ENCODE measurements at places on chromosomes 12 and 14.

DNA sequence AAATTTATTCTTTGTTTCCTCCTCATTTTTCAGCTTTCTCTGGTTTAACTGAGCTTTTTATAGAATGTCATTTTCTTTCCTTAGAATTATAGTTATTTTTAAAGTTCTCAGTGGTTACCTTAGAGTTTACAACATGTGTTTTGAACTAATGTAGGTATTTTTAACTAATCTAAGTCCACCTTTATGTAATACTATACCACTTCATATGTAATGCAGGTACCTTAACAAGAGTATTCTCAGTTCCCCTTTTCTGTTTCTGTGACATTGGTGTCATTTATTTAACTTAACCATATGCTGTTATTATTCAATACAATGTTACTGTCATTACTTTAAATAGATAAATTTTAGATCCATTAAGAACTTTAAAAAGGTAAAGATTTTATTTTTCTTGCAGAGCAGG is 30.3 kb upstream of the KCNC2 start:
- no peak for DNase-seq

DNA sequence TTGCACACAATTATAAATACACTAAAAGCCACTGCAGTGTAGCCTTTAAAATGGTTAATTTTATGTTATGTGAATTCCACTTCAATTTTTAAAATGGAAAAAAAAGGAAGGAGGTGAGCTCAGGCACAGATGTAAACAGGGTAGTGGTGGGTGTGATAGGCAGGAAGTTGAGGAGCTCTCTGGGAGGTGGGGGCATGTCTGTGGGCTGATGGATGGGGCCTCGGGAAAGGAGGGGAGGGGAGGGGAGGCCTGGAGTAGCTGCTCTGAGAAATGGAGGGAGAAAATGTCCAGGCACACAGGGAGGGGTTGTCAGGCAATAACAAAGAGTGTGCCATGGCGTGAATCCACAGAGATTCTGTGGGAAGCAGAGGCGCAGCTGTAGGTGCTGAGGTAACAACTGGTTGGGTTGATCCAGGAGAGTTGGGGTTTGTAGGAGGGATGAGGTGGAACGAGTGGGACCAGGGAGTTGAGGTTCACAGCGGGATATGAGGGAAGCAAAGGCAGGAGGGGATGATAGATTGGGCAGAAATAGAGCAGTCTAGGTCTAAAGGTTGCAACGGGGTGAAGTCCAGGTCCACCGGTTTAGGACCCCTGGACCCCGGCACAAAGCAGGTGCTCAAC is 57.2 kb downstream of the LTBP2 start:
- DNase-seq, result no peak

DNA sequence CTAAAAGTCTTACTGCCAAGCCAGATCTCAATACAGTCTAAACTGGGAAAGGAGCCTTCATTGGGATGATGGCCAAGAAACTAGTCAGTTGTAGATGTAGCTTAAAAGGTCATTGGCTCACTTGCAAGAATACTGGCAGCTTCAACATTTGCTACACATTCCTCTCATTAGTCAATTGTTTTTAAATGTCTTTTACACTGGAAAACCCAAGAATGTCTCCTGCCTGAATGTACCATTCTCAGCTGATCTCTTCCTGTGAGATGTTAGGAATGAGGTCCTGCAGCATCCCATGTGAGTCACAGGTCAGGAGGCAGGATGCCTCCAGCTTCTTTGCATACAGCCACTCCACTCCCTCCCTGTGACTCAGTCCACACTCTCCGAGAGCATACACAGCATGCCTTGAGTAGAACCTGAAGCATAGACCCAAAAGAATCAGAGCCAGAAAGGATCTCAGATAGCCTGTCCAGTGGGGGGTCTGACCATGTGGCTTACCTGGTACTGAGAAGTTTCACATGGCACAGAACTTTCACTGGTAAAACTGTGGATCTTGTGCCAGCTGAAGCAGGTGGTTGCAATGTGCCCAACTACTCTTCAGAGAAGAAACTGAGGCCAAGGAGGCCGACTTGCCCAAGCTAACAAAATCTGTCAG is 56.0 kb upstream of the HECTD1 start:
- no peak for DNase-seq

DNA sequence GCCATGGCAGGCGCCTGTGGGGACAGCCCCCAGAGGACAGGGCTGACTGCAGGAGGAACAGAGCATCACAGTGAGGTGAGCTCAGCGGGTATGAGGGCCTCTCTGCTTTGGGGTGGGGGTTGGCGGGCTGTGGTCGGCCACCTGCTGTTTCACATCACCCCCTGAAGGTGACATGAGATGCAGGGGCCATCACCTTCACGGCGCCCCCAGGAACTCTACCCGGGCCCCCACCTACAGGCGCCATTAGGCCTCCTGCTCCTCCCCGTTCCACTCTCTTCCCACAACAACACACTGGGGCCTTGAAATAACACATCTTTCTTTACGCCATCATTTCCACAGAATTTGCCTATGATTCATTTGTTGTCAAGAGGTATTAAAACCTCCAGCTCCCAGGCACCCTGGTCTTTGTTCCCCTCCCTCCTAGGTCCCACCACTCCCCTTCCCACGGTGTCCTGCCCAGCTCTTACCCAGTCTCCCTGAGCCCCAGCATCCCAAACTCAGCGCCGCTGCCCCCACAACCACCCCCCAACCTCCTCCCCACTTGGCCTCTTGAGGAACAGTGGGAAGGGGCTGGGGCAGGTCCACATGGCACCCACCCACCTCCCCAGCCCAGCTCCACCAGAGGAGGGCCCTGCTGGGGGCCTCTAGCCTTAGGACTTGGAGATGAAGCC is 12.7 kb upstream of the HDAC7 start:
- peak; percentile 74 for DNase-seq

- DNase-seq, result no peak
These were observed 250.4 kb downstream of the SOX5 start for GRCh38 chr12:23699031-23699430.

- no peak for DNase-seq
These were observed 171.7 kb downstream of the SLC5A8 start for GRCh38 chr12:101038289-101038871.

DNA sequence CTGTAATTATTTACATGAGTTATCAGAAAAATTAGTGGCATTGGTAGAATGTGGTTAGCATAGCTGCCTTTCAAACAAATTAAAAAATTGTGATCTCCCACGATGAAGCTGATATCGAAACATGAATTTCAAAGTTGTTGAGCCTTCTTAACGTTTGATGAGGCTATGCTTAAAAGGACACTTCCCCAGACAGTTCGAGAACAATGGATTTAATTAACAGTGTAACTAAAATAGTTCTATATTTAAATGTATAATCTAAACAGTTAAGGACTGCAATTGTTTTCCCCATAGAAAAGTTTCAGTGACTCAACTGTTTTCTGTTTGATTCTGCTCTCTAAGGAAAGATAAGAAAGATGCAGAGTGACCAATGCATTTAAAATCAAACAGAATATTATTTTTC is 1.6 kb downstream of the CLEC2B start:
- DNase-seq, result no peak

- no peak for DNase-seq
These were observed 14.1 kb upstream of the NOP2 start for GRCh38 chr12:6582196-6582595.
